ENCODE measurements at places on chromosomes 4 and X.

DNA sequence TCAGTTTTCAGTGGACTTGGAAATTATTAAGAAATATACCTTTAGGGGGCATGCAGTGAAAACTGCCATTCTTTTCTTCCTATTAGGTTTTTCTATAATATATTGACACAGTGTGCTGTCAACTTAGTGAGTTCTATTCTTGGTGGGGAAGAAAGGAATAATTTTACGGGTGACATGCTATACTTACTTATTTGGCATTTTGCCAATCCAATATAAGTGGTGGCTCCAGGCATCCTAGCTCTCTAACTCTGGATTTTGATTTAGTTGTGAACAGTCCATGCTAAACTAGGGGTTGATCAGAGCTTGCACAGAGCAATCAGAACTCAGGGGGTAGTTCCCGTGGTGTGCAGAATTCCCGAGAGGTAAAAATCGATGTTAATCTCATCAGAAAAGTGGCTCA lies 277.7 kb upstream of the FTHL17 start:
- no peak for DNase-seq

- DNase-seq: no peak
These were observed 220.7 kb upstream of the CASK start for GRCh38 chrX:42143866-42144592.

- no peak for DNase-seq
These were observed 2618.6 kb downstream of the ARAP2 start for GRCh38 chr4:33625748-33626147.

DNA sequence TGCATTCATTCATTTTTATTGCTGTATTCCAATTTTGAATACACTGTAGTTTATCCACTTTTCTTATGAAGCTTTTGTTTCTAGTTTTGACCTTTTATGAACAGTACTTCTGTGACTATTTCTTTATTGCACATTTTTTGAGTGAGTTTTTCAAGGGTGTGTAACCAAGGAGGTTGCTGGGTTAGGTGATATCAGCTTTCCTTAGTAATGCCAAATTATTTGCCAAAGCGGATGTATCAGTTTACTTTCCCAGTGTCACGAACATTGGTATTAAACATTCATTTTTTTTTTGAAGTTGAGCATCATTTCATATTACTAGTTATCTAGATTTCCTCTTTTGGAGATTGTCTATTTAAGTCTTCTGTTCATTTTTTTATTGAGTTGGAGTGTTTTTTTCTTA lies 32.9 kb downstream of the STIM2 start:
- DNase-seq: no peak

Data from stimulated activated CD4-positive, alpha-beta T cell treated with anti-CD3 and anti-CD28 coated beads, TNF-alpha, amount 100 ng/mL, for 4 hours (primary cell).